ENCODE measurements at places on chromosomes 5 and 9.
A peak's percentile ranks its signal among the peaks of the same experiment; 100 is the strongest.

GRCh38 chr9:37611961-37612360 lies 19.6 kb upstream of the TOMM5 start:
- no peak for DNase-seq

- no peak for DNase-seq
These were observed 24.1 kb upstream of the PTGS1 start for GRCh38 chr9:122346478-122347347.

- no peak for DNase-seq
These were observed 10.5 kb downstream of the ARSB start for GRCh38 chr5:78974601-78975000.

DNA sequence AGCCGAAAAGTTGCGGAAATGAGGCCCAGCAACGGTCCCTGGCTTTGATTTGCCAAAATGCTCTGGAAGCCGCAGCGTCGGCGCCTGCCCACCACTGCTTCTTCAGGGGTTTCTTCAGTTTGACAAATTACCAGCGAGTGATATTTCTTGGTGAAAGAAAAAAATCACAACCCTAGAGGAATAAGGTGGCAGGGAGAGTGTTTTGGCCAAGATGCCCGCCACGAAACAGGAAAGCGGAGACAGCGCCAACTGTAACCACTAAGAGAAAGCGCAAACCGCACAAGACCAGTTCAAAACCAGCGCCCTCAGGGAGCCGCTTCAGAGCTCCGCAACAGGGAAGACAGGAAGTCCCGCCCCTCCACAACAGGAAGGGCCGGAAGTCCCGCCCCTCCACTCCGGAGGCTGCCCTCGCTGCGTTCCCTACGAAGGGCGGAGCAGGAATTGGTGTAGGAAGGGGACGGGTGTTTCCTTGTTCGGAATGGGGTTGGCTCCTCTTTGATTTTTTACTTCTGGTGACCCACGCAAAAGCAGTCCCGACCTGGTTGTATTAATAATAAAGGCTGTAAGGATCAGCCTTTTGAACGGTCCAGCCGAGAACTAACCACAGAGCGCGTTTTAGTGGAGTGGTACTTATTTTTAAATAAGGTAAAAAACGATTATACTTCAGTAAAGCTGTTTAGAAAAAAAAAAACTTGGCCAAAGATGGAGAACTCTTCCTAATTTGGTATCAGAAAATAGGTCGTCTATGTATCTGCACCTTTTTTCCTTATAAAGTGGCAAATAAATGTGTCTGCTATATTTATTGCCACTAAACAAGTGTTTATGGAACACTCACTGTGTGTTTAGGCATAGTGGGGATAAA lies at the start of gene C5orf34:
Gene C5orf34, minus strand, starts transcription at position 333 of the 862 bp plus-strand sequence. CDS start 5,809 bp downstream, outside the sequence.
- DNase-seq = peak; percentile 84

GRCh38 chr5:127754706-127755105 lies 51.5 kb downstream of the CCDC192 start:
- no peak for DNase-seq

DNA sequence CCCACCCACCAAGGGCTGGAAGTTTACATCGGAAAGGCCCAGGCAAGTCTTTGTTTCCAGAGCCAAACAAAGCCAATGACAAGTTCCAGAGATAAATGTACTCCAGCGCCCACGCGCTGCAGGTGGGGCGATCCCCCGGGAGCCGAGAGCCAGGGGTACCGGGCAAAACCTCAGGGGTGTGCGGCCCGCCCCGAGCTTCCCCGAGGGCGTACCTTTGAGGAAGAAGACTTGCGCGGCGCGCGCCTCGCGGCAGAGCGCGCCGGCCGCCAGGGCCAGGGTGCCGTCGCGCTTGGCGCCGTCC lies 671 bp downstream of the DUSP1 start:
- no peak for DNase-seq

DNA sequence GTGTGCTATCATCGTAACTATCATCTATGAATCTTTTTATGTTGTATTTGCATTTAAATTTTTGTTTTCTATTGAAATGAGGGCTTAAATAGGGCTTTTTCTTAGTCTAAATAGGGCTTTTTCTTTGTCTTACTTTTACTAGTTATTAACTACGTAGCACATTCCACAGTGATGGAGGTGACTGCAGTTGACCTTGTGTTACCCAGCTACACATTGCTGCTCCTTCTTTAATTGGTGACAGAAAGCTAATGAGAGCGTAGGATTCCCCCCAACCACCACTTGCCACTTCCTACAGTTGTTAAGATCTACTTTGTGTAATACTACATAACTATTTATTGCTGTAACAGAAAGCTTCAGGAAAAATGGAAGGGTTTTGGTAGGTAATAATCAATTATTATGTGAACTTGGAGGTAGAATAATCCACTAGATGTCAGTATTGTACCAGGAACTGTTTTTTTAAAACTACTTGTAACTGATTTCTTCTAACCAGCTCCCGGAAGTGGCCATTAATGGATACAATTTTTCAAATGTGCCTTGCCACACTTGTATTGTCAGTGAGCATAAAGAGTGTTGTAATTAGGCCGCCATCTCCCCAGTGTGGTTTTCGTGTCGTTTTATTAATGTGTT lies 18.0 kb downstream of the MTRR start:
- DNase-seq = peak; percentile 47

Data from AML-193 (cell line).